Occipital lobe (tissue), 3 donors: ENCODE measurements at places on chromosomes 6 and 20.
A peak's percentile ranks its signal among the peaks of the same experiment; 100 is the strongest.

DNA sequence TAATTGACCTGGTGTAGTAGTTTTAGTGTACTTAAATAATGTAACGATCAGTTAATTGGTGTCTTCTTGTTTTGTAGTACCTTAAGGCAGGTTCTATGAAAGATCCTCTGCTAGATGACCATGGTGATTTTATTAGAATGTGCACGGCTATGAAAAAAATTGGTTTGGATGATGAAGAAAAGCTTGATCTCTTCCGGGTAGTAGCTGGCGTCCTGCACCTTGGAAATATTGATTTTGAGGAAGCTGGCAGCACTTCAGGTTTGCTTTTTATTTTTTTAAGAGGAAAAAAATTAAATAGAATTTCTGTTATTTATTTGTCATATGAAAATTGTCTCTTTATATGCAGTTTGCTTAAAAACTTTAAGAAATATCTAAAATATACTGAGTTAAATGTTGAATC is 99.2 kb downstream of the MYO6 start:
- DNase-seq, result no peak

- no peak for DNase-seq
Observed at GRCh38 chr20:32527052-32527446, 58.1 kb downstream of the NOL4L start.

DNA sequence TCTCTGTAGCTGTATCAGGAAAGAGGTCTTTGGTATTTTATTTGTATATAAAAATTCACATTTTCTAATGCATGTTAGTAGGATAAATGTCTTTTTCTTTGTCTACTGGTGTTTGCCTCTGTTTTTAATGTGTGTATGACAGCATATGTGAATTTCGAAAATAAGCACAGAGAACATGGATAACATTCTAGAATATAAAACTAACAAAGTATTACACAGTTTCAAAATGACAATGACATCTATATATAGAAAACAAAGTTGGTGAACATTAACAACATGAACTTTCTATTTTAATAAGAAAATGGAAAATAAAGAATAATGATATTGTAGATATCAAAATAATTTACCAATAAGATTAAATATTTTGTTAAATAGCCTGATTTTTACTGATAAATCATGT is 608.0 kb downstream of the COL12A1 start:
- no peak for DNase-seq

DNA sequence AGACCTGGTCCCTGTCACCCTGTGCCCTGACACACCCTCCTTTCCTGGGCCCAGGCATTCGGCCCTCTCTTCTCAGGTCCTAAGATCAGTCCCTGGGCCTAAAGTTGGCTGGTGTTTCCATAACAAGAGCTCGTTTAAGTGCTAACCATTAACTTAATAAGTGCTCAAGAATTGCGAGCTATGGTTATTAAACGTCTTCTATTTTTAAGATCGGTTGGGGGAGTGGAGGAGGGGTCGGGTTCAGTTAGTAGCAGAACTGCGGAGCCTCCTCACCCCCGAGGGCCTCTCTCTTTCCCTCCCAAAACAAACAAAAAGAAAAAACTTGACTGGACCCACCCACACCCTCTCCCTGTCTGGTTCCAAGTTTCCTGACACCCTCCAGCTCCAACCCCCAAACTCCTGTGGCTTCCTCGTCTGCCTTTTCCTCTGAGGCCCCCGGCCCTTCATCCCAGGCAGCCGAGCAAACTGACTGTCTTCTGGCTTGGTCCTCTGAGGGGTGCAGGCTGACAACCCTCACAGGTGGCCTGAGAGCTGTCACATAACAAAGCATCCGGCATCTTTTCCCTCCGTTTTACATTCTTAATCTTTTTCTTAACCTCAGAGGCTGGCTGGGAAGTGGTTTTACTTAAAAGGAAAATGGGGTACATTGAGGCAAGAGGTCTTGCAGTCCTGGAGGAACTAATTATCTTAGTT is 2.0 kb downstream of the STK35 start:
- no peak for DNase-seq

GRCh38 chr6:44086931-44087574 is 40.2 kb downstream of the MRPL14 start:
- DNase-seq, result no peak

GRCh38 chr6:7201732-7202541 is 94.2 kb downstream of the RREB1 start:
- DNase-seq, result peak; percentile 63

- no peak for DNase-seq
Observed at GRCh38 chr6:149974825-149975224, 11.1 kb downstream of the ULBP1 start.

DNA sequence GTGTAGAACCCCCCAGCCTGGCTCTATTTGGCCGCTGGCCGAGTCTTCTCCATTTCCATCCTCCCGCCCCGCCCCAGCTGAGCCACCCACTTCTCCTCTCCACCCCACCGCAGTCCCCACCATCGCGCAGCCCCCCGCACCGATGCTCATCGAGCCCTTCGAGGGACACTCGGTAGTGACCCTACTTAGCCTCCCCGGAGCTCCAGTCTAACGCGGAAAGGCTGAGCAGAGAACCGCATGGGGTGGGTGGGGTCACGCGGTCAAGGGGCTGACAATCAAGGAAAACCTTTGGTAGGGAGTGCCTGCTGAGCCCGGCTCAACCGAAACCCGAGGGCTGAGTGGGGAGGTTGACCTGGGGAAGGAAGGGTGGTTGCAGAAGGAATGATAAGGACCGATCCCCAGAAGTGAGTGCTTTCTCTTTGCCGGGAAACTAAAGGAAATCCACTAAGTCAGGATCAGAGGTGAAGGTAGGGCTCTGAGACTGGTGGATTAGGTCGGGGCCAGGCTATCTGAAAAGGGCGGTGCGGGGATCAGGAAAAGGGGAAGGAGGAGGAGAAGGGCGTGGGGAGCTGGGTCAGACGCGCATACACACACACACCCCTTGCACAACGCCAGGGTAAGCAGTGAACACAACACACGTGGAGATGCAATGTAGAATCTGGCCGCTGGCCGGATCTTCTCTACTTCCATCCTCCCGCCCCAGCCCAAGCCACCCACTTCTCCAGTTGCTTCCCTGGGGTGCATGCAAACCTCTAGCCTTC is 49.8 kb downstream of the CPXM1 start:
- no peak for DNase-seq

- no peak for DNase-seq
Observed at GRCh38 chr6:43488667-43489276, 11.4 kb downstream of the TJAP1 start.

DNA sequence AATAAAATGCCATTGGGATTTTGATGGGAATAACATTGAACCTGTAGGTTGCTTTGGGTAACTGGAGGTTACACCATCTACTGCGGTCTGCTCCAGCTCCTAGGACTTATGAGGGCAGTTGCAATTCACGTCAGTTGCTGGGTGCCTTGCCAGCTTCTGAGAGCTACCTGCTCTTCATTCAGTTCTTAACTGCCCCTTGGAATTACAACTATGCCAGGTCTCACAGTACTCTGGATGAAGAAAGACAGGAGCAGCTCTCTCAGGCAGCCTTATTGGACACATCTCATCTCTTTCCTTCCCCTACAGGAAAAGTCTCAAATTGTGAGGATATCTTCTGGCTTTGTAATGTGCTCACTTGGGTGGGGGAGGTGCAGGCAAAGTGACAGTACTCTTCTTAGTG is 1643.3 kb downstream of the GRIK2 start:
- DNase-seq, result no peak

GRCh38 chr20:46767127-46767761 is 57.8 kb downstream of the SLC2A10 start:
- no peak for DNase-seq

DNA sequence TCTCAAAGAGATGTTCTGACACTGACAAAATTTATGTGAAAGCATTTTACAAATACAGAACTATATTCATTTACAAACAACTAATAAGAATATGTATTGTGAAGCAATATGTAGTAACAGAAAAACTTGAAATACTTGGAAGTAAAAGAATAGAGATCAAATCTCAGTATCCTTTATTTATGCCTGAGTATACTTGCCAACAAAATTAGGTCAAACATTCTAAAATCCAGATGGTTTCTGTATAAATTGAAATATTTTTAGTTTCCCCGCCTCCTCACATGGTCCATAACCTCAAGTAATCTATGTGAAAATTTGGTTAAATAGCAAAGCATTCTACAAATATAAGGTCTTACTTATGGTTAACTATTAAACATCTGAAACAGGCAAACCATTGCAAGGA is 545.4 kb downstream of the EYS start:
- DNase-seq, result no peak

- no peak for DNase-seq
Observed at GRCh38 chr6:90336388-90336947, 39.8 kb upstream of the BACH2 start.

GRCh38 chr6:168438783-168439520 is 2.0 kb upstream of the SMOC2 start:
- DNase-seq, result no peak

DNA sequence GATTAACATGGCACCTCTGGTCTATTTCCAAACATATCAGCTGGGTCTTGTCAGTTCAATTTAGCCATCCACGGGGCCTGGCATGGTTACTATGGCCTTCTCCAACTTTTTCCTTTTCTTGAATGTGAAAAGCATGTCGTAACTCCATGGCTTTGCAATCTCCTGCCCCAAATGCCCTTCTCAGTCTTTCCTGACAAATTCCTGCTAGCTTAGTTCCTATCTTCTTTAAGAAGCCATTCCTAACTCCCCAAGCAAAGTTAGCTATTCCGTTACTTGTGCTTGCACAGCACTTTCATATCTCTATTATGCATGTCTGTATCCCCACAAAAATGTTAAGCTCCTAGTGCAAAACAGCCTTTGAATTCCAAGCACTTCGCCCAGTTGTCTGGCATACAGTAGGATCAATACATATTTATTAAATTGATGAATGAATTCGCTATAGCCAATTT is 105.6 kb downstream of the AIG1 start:
- DNase-seq, result no peak

DNA sequence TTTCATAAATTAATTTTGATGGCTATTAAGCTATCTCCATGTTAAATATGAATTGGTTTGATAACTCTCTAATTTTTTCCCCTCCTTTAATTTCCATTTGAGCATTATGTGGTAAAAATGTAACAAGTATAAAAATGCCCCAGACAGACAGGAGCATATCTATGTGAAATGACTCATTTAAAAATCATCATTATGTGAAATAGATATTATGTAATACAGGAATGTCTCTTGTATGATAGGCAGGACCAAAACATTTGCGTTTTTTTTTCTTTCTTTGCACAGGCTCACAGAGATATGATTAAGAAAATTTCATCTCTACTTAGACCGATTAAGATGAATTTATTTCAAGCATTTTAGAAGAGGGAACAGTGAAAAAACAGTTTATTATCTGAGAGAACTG is 95.8 kb downstream of the AKAP7 start:
- DNase-seq, result no peak

- no peak for DNase-seq
Observed at GRCh38 chr6:47057830-47058540, 15.9 kb upstream of the ADGRF1 start.

GRCh38 chr6:170441316-170441715 is 111.8 kb downstream of the PSMB1 start:
- DNase-seq, result no peak

DNA sequence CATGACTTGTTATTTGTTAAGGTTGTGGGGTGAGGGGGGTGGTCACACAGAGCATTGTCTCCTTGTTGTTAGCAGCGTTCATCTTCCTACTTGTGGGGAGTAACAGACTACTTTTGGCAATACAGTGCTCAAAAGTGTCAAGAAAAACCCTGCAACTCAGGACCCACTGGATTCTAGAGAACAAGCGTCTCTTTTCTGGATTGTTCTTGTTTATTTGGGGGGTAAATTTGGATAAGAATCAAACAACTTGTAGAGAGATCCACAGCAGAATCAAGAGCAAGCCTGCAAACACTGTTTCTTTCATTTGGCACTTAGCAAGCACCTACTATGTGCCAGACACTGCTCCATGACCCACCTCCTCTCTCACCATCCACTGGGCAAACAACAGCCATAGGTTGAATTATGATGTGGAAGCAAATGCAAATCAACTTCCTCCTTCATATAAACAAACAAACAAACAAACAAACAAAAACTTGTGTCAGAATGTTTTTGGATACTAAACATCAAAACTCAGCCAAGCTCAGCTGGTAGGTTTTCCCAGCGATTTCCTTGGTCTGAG is 4.0 kb upstream of the NR2E1 start:
- no peak for DNase-seq

DNA sequence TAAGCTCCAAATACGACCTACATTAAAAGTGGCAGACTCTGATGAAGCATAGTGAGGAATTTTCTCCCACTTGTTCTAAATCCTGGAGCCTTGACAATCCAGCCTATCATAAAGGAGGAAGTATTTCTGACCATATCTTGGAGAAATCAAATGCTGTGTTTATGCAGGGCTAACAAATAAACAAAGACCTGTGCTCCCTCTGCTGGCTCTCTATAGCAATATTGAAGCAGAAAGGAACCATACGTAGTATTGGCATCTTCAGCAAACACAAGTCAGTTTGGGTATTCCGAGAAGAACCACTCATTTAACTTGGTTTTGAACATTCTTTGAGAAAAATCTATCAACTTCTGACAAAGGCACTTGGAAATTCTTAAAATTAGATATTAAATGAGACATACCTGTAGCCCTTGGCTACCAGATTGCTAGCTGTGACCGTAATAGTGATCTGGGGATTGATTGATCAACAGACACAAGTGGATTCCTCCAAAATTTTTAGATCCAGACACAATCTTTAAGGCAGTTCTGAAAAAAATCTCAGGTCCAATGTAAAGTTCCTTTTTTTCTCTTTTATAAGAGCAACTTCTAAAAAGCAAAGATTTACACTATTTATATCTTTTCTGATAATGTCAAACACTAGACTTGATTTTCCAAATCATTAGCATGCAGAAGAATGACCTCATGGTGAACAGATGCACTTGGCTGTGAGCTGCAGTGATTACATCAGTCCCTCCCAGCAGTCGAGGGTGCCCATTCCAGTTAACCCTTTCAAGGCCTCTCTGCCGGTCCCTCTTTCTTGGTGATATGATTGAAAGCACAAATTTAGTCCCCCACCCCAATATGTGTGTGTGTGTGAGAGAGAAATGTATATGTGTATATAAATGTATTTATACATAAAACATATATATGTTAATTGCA is 40.2 kb downstream of the INSM1 start:
- no peak for DNase-seq

DNA sequence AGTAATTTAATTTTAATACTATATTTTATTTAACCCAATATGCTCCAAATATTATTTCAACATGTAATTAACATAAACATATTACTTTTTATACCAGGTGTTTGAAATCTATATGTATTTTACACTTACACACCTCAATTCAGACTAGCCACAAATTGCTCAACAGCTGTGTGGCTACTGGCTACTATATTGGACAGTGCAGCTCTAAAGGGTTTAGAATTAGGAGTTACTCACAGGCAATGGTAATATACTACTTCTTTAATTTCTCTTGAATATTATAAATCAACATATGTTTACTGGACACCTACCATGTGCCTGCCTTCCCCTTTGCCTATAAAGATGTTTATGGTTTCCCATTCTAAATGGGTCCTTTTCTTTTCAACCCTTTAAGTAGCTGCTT is 2.3 kb downstream of the MTRF1L start:
- DNase-seq, result no peak

- no peak for DNase-seq
Observed at GRCh38 chr6:107292715-107293271, 166.6 kb downstream of the PDSS2 start.
